ENCODE measurements at places on chromosomes 1 and 21.

GRCh38 chr1:81121306-81121705 is 679.4 kb upstream of the ADGRL2 start:
- no peak for DNase-seq

- no peak for DNase-seq
Measured at GRCh38 chr21:14275702-14276205, 59.8 kb downstream of the RBM11 start.

- DNase-seq: no peak
Measured at GRCh38 chr1:243791586-243792267, 58.3 kb downstream of the AKT3 start.

DNA sequence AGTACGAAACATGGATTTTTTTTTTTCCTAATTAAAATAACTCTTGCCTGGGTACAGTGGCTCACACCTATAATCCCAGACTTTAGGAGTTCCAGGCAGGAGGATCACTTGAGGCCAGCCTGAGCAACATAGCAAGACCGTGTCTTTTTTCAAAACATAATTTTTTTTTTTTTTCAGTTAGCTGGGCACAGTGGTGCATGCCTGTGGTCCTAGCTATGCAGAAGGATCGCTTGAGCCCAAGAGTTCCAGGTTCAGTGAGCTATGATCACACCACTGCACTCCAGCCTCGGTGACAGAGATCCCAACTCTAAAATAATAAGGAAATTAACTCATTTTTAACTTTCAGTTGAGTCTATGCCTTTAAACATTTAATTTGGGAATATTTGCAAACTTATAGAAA is 170.1 kb downstream of the NEK7 start:
- DNase-seq: no peak

DNA sequence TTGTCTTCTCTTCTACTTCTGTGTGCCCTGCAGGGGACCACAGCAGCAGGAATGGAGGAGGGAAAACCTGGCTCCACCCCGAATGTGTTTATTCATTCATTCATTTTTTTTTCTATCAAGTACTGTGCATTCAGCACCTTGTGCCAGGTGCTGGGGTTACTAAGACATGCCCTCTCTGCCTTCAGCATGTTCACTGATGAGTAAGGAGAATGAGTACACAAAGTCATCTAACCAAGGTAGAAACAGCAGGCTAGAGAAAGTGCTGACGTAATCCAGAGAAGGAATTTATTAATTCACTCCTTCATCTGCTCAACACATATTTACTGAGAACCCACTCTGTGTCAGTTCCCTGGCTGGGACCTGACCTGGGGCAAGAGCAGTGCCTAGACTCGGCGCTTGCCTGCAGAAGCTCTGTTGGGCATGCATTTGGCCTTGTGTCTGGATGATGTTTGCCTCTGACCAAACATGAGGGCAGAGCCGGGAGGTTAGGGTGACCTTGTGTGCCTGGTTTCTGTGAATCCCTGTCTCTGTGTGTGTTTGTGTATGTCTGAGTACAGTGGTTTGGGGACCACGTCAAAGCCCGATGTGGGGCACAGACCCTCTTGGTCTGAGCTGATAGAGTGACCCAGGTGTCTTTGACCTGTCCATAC is 3.3 kb upstream of the MYOG start:
- no peak for DNase-seq

- no peak for DNase-seq
Measured at GRCh38 chr1:206419783-206420182, 50.5 kb upstream of the IKBKE start.

DNA sequence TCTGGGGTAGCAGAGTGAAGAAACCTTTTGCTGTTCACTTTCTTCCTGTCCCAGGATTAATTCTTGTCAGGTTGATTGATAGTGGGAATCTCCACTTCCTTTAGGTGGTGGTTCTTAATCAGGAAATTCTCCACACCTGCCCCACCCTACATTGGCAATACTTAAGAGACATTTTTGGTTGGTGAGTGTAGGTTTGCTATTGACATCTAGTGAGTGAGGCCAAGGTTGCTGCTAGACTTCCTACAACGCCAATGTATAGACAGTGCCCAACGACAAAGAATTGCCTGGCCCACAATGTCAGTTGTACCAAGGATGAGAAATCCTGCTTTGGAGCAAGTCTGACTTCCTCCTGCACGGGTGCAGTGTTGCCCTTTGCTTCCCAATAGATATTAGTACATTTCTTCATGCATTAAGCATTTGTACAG is 38.5 kb downstream of the MAP3K7CL start:
- DNase-seq: no peak

DNA sequence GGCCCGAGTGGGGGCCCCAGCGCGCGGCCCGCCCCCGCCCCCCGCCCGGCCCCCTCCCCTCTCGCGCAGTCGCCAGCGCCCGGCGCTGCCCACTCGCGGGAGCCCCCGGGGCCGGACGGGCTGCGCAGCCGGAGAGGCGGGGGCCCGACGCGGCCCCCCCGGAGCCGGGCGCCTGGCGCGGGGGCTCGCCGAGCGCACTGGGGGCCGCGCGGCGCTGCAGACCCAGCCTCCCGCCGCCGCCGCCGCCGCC is 146 bp upstream of the ZNF362 start:
- DNase-seq: no peak

DNA sequence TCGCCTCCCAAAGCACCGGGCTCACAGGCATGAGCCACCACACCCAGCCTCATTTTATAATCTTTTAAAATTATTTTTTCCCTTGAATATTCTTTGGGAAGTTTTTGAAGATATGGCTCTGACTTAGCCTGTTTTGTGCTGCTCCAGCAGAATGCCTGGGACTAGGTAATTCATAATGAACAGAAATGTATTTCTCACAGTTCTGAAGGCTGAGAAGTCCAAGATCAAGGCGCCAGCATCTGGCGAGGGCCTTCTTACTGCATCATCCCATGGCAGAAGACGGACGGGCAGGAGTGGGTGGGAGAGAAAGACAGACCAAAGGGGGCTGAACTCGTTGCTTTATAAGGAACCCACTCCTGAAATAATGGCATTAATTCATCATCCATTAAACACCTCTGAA is 99.0 kb upstream of the SLC25A33 start:
- DNase-seq: no peak

GRCh38 chr1:180528868-180529470 is 26.6 kb upstream of the ACBD6 start:
- peak; percentile 53 for DNase-seq

- DNase-seq: no peak
Measured at GRCh38 chr1:68144856-68145255, 87.5 kb downstream of the WLS start.

GRCh38 chr1:19957779-19958178 is 21.6 kb downstream of the PLA2G2A start:
- DNase-seq: no peak

DNA sequence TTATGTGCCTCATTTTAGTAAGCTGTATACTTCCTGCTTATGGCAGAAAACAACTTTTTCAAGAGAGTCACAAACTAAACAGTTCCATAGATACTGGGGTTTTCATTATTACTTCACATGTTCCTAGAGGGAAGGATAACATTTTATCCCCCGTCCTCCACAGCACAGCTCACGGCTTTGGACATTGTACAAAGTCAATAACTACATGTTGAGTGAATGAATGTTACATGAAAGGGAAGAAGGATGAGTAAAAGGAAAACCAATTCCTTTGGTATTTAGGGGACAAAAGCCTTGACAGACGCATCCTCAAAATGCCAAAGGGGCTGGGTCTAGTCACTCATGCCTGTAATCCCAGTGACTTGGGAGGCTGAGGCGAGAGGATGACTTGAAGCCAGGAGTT is 14.8 kb downstream of the PI4KB start:
- peak; percentile 50 for DNase-seq

Measured in astrocyte of the spinal cord (primary cell).